Type B pancreatic cell (in vitro differentiated cells): ENCODE measurements at places on chromosomes 2 and 18.

GRCh38 chr2:48714245-48714644 lies 41.3 kb downstream of the LHCGR start:
- no peak for DNase-seq

GRCh38 chr2:65128297-65129190 lies 1.4 kb downstream of the RAB1A start:
- no peak for DNase-seq

DNA sequence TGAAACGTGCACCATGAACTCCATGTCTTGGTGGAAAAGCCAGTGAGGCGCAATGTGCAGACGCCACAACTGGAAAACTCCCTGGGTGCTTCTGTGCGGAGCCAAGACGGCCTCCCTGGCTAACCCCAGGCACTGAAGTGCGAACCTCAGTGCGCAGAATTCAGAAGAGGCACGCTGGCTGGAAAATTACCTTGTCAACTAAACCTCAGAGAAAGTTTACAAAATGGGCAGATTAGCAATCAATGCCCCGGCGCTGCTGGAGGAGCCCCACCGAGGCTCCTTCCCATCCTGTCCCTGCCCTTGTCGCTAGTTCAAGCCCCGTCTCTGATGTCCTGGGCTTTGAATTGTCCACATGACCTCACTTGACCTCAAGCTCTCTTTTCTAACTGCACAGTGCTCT lies 22.2 kb downstream of the SNORC start:
- DNase-seq = no peak

GRCh38 chr2:13005761-13006335 lies 289.1 kb downstream of the TRIB2 start:
- no peak for DNase-seq

GRCh38 chr18:2898186-2898640 lies 51.4 kb downstream of the EMILIN2 start:
- DNase-seq = no peak

- no peak for DNase-seq
These were observed 27.7 kb upstream of the ACTR2 start for GRCh38 chr2:65199891-65200290.

- DNase-seq = no peak
These were observed 300.0 kb downstream of the XIRP2 start for GRCh38 chr2:167187978-167188967.

- DNase-seq = peak; percentile 86
These were observed 14.2 kb upstream of the SFXN5 start for GRCh38 chr2:73085691-73086090.

DNA sequence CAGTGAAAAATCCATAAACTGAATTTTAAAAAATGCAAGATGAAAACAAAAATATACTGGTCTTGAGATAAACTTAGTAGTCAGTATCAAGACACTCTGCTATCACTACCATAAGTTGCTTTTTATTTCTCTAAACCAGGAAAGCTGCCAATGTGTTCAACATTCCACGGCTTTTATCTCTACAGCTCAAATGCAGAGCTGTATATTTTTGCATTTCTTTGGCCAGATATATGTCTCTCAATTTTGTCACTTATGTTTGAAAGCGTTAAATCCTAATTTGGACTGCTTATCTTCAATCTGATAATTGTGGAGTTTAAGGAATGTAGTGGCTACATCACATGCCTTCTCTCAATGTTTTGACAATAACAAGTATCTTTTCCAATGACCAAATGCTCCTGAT lies 609.5 kb downstream of the EPHA4 start:
- DNase-seq = no peak

GRCh38 chr2:47334356-47335136 lies 68.4 kb upstream of the MSH2 start:
- DNase-seq = no peak

- no peak for DNase-seq
These were observed 2.2 kb downstream of the PSD4 start for GRCh38 chr2:113175736-113176695.

- DNase-seq = peak; percentile 20
These were observed 101.9 kb downstream of the ACTR2 start for GRCh38 chr2:65329525-65329924.

DNA sequence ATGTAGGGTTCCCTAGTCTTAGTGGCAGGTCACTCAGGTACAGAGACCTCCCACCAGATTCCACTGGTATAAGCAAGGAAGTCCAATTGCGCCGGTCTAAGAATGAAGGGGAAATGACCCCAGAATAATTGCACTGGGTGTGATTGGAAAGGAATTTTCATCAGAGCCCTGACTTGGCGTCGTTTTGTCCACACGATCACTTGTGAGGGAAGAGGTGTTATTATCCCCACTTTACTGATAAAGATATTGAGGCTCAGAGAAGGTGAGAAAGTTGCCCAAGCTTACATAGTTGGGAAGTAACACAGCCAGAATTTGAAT lies 61.5 kb downstream of the CIB4 start:
- no peak for DNase-seq

DNA sequence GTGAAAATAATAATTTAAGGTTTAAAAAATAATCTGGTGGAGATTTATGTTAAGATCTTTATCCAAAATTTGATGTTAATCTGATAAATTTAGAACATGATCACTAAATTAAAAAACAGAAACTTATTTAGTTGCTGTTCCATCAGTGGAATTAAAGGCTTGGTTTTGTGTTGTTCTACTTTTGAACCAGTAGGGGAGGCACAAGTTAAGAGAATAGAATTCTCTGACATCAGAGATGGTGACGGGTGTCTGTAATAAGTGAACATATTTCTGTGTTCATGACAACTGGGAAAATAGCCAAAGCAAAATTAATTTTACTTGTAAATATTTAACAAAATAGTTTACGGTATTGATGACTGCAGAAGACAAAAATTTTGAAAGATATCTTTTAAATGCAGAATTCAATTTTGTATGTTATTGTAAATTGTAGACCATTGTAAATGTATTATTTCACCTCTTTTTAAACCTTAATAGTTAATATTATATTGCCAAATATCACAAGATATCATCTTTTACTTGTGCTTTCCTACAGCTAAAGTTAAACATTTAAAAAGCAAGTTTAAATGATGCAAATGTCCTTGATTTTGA lies 106.0 kb downstream of the UBR3 start:
- DNase-seq = no peak

- no peak for DNase-seq
These were observed 26.7 kb downstream of the GPC1 start for GRCh38 chr2:240462073-240462706.

DNA sequence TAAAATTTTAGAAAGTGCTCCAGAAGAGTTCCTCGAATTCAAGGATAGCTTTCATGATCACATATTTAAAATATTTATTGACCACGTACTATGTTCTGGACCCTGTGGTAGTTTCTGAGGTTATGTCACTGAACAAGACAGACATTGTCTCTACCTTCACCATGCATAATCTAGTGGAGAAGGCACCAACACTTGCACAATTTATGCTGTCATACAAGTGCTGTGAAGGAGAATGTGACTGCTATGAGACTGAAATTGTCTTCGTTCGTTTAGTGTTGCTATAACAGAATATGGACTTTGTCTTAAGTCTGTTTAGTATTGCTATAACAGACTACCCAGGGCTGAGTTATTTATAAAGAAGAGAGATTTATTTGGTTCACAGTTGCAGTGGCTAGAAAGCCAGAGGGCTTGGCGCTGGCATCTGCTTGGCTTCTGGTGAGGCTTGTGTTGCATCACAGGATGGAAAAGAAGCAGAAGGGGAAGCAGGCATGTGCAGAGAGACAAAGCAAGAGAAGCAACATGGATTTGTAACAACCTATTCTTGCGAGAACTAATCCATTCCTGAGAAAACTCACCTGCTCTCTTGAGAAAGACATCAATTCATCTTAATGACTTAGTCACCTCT lies 50.0 kb upstream of the RFX8 start:
- DNase-seq = no peak

GRCh38 chr2:240502430-240503121 lies 55.2 kb downstream of the ANKMY1 start:
- DNase-seq = peak; percentile 51

- no peak for DNase-seq
These were observed 11.0 kb downstream of the KIF5C start for GRCh38 chr2:148885988-148886387.

DNA sequence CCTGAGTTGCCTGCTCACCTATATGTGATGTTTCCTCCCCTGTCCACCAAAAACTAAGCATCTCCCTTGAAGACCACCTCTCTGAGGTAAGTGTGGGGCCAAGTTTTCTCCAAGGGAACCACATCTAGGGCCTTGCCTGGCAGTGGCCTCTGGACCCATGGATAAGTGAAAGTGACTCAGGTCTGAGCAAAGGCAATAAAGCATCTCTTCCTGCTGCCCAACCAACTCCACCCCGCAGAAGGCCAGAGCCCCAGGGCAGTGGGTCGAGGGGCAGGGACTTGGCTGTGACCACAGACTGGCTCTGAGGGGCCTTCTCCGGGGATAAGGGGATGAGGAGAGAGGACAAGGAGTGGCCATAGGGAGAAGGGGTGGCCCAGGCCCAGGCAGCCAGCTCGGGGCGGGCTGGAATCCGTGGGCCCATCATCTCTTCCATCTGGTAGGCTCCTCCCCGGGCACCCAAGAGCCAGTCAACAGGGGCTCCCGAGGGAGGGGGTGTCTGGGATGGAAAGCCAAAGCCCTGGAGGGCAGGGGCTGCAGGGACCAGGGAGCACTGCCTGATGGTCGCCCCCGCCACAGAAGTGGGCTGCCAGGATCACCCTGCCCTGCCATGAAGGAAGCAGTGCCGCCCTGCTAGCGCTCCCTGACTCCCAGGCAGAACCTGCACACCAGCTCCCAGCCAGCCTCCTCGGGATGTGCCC lies 33.4 kb downstream of the EMX1 start:
- no peak for DNase-seq

DNA sequence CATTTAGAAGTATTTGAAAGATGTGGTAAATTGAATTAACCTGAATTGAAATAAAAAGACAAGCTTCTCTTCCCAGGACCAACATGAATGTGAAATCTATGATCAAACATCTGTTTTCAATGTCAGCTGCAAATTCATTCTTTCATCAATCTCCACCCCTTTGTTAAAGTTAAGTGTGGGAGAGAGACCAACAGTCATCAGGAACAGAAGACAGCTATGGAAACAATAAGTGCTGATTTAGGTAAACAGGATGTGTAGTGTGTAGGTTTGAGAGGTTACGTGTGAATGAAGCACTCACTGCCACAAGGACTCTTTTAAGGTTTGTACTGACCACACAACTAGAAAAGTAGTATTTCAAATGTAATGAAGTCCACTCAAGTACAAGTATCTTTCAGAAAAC lies 1659.8 kb upstream of the CELF4 start:
- DNase-seq = no peak
